ENCODE measurements at places on chromosomes 5 and 9.

DNA sequence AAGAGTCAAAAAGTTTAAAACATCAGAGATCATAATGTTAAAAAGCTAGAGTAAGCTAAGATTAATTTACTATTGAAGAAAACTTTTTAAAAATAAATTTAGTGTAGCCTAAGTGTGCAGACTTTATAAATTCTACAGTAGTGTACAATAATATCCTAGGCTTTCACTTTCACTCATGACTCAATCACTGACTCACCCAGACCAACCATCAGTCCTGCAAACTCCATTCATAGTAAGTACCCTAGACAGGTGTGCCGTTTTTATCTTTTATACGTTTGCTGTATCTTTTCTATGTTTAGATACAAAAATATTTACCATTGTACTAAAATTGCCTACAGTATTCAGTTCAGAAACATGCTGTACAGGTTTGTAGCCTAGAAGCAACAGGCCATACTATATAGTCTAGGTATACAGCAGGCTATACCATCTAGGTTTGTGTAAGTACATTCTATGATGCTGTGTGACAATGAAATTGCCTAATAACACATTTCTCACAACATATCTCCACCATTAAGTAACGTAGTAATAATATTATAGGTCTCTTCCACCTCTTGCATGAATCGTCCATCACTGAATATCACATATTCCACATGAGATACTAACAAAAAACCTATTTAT, 59.2 kb downstream of the MEGF9 start:
- no peak for DNase-seq

GRCh38 chr5:60352992-60353599, 346.9 kb downstream of the DEPDC1B start:
- DNase-seq = no peak

DNA sequence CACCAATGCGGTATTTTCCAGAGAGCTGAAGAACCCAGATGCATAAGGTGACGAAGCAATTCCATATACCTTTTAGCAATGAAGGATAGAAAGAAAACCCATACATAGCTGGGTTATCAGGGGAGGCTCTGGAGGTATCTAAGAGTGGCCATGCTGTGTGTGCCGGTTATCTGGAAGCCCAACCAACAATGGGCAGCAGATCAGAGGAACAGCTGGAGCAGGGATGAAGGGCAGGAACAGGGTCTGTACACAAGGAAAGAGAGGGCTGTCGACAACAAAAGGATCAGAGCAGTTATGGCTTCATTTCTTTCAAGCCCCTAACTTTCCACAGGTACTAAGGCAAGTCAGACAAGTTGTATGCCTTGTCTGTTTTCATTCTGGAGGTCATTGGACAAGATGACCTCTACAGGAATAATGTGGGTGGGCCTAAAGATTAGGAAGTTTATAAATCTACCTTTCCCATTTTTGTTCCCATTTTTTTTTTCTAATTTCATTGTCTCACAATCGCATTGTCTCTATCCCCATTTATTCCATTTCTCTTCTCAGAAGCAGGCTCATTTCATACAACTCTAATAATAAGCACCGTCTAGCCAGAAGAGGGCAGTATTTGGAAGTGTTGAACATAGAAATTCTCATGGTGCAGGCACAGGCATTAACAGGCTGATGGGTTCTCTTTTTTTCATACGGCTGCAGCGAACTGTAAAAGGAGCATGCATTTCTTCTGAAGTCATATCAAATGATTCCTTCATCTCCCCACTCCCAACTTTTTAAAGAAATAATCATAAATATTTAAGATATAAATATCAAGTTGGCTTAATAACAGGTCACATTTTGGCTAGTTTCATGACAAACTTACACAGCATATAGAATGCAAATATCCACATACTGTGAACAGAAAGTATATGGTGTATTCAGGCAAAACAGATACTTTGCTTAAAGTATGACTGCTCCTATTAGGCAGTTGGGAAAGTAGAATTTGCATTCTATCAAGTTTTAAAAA, 63.5 kb downstream of the ZNF474 start:
- no peak for DNase-seq

GRCh38 chr9:136725612-136726011, 13.2 kb downstream of the DIPK1B start:
- no peak for DNase-seq

DNA sequence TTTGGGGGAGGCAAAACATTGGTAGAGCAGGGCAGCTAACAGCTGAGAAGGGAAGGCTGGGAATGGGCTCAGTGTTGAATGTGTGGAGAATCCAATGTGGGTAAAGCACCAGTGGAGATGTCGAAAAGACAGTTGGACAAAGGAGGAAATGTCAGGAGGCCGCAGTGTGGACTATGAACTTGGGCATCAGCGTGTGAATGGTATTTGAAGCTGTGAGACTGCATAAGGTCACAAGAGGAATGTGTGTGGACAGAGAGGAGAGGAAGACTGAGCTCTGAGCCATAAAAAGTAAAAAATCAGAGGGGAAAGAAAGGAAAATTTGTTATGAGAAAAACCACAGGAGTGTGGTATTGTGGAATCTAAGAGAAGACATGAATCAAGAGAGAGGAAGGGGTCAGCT, 99.4 kb upstream of the ADAMTS16 start:
- no peak for DNase-seq

GRCh38 chr5:37043693-37044092, 167.1 kb downstream of the NIPBL start:
- DNase-seq = no peak

DNA sequence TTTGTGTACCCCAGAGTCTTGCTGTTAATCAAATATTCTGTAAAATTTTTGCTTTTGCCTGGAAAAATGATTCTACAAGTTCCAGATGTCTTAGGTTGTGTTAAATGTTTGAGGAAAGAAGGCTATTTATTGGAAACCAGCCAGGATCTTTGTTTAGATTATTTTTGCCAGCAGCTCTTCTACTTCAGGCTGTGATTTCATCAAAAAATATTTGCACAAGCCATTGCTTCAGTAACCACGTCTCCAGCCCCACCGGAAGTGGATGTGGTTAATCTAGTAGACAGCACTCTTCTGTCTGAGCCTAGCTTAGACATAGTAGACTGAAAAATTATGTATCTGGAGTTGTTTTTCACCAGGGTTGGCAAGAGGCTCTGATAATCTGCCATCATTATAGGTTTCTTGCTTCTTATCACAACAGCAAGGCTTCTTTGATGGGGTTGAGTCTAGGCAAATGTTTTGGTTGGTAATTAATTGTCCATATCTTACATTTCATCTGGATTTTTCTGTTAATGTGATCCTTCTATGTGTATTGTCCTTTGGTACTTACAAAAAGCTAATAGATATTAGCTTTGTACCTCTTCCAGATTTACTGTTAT, 17.1 kb downstream of the KCTD16 start:
- DNase-seq = peak; percentile 60

DNA sequence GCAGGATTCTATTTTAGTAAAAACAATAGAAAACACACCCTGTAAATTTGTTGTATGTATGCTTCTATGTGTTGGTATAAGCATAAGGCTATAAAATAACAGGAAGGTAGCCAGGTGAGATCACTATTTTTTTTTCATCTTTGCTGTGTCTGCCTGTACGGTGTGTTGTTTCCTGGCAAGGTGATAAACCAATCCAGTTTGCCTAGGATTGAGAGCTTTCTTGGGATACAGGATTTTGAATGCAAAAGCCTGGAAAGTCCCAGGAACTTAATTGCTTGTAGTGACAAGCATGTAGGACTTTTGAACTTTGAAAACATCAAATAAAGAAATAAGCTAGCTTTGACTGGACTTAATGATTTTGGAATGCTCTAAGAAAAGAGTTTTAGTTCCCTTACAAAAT, 83.3 kb upstream of the RORB start:
- no peak for DNase-seq

DNA sequence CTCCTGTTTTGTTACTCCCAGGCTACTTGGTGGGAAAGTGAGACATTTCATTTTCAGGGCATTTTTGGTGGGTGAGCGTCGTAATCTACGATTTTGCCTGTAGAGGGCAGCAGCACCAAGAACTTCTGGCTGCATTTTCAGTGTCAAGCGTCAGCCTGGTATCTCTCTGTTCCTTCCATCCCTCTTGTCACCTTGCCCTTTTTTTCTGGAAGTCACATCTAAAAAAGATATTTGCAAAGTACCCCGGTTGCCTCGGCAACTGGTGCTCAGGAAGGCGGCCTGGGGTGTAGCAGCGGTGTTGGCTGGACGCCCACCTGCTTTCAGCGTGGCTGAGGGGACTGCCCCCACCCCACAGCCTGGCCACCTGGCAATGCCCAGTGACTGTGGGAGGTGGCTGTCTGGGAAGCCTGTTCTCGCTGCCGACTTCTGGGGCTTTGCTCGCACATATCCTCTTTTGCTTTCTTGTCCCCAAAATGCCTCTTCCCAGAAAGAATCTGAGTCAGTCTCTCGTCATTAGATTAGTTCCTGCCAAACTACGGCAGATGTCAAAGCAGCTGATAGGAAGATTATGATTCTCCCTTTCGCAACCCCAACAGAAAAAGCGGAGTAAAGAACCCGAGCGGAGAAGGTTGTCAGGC, 84.5 kb downstream of the ACER2 start:
- DNase-seq = no peak

DNA sequence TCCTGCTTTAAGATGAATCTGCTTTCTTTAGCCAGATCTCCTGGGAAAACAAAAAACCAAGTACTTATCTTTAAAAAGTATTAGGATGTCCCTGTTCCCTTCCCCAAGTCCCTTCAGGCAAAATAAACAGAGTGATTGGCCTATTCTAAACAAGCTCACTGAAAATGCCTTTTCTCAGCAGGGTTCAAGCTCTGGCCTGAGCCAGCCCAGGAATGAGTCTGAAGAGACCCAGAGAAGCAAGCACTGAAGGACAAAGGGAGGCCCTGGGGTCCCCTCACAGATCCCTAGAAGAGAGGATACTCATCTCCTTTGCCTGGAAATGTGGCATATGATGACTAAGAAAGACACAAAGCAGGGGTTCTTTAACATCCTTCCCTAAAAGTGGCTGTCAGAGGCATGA, 66.8 kb upstream of the MAP1B start:
- DNase-seq = no peak

- DNase-seq = peak; percentile 24
These were observed 861 bp downstream of the ZFYVE16 start for GRCh38 chr5:80408484-80409366.

GRCh38 chr5:18333841-18334240, 699.6 kb downstream of the TAF11L14 start:
- DNase-seq = no peak

DNA sequence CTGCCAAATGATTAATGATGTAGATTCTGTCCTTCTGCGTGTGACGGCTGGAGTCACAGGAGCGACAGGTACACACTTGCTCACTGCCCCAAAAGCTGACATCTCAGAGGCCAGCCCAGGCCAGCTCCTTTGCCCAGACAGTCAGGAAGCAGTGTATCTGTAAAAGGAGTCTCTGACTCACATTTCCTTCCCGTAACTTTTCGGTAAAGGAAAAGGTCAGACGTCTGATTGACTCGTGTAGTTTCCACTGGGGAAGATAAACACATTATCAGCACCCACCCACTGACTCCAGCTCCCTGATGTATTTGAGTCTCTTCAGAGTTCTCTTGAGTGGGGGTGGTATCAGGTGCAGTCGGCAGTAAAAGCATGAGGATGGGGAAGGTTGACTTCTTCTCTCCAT, 64.4 kb upstream of the WWC1 start:
- no peak for DNase-seq

GRCh38 chr9:7963026-7963425, 163.4 kb upstream of the DMAC1 start:
- no peak for DNase-seq

- DNase-seq = no peak
These were observed 15.0 kb upstream of the TEX48 start for GRCh38 chr9:114696814-114697544.

GRCh38 chr5:79020861-79021561, 35.9 kb upstream of the ARSB start:
- no peak for DNase-seq

DNA sequence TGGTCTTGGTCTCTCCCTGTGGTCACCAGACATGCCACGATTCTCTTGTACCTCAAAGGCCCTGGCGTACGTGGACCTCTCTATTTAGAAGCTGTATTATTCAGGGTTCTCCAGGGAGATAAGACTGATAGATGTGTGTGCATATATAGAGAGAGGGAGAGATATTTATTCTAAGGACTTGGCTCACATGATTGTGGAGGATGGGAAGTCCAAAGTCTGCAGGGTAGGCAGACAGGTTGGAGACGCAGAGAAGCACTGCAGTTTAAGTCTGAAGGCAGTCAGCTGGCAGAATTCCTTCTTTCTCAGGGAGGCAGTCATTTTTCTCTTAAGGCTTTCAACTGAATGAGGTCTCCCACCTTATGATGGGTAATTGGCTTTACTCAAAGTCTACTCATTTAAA, 16.3 kb downstream of the C9orf57 start:
- DNase-seq = no peak

- DNase-seq = no peak
These were observed 34.2 kb upstream of the IL7R start for GRCh38 chr5:35822511-35822910.
